ENCODE measurements at places on chromosomes 5 and 9.

GRCh38 chr5:168348084-168348414, 56.6 kb downstream of the WWC1 start:
- DNase-seq: no peak

DNA sequence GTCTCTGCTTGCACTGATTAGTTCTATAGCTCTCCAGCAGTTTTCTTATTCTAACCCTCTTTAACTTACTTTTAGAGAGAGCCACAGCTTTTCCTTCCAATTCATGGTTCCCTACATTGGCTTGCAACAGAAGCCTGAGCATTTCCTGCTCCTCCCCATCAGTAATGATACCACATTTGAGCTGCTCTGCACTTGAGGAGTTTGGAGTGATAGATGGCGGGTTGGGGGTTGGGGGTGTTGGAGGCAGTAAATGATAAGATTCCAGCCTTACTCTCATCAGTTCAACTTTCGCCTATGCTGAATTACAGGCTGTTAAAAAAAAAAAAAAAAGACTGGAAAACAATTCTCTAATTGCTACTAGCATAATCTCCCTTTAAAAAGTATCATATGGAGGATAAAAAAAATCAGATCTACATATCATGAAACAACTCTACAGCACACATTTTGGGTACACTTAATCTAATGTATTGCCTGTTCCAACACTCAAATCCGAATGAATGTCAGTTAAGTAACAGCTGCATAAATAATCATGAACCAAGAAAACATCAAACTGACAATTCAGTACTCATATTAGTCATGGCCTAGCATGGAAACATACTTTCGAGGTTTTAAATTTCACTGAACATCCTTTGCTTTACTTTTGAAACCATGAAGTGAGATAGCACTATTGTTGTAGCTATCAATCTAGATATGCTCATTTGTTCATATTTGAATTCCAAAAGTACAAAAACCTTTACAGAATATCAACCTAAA, 224.7 kb downstream of the NFIB start:
- no peak for DNase-seq

DNA sequence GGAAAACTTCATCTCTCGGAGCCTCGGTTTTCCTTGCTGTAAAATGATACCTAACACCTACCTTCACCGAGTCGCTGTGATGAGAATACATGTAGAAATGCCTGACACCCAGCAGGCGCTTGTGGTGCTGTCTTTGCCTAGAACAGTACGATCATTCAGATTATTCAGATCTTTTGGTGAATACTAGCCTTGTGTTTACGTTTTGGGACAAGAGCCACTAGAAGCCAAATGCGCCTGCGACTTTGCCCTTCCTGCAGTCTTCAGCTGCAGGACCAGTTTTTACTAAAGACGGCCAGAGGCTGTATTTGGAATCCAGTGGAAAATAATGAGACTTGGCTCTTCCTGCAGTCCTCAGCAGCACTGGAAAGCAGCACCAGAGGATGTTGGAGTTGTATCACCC, 189.6 kb downstream of the TRIO start:
- no peak for DNase-seq

GRCh38 chr9:124754289-124754688, 16.8 kb downstream of the NR6A1 start:
- no peak for DNase-seq

DNA sequence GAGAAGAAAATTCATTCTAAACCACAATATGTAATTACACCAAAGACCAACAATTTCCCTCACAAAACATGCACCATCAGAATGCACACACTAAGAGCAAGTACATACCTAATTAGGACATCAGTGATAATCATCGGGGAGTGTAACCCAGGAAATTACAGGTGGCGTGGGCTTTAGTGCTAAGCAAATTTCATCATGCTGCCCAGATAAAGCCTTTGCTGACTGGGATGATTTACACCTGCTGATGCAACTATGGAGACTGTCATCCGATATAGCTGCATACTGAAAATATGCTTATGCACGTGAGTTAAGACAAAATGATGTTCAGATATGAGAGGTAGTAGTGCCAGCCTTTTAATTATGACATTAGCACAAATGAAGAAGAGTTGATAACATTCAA, 123.2 kb downstream of the DCP2 start:
- DNase-seq: no peak

DNA sequence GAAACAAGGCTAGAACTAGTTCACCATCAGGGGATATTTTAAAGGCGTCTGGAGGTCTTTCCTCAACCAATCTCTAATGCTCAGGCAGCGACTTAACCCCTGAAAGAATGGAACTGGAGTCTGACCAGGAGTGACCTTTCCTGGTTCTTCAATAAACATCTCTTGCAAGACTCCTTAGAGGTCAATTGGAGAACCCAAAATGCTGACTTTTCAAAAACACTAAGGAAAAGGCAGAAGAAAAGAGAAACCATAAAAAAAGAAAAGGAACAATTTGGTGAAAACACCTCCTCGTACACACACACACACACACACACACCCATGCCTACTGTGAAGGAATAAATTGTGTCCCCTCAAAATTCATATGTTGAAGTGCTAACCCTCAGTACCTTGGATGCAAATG, 12.3 kb downstream of the TIMD4 start:
- no peak for DNase-seq

- DNase-seq: no peak
Measured at GRCh38 chr5:2110137-2110933, 227.6 kb upstream of the IRX4 start.

Data from CD4-positive, alpha-beta T cell (primary cell).